ENCODE measurements at places on chromosomes 3 and 15.

DNA sequence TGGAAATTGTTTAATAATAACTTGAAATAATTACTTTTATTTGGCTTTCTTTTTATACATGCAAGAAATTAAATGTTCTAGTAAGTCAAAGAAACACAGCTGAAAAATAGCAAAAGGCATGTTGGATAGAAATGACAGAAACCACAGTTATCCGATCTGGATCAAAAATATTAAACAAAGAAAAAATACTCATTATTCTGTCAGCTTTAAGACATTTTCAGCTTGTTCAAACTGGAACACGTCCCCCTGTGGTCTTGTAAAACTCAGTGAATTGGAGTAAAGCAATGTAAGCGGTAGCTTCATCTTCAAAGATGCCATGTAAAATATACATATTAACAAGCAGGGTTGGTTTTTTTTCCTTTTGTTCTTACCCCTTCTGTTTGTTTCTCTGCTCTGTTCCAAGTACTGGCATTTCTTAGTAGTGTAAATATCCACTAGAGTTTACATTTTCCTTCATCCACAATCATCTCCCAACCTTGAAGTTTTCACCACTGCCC lies 223.4 kb downstream of the IGSF11 start:
- no peak for DNase-seq

DNA sequence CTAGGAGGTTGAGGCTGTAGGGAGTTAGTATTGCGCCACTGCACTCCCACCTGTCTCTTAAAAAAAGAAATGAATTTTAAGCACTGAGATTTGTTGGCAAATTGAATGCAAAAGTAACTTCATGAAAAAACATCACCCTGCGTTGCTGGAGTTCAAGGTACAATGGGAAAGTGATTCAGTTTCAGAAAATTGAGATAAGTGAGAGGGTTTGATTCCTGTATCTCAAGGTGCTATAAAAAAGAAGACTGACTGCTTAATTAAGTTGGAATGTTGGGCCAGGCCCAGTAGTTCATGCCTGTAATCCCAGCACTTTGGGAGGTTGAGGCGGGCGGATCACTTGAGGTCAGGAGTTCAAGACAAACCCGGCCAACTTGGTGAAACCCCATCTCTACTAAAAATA lies 39.1 kb downstream of the IQGAP1 start:
- DNase-seq, result no peak

GRCh38 chr3:192899540-192899982 lies 18.1 kb downstream of the MB21D2 start:
- DNase-seq, result no peak

- DNase-seq, result no peak
Measured at GRCh38 chr3:87209111-87209510, 18.0 kb upstream of the CHMP2B start.

- no peak for DNase-seq
Measured at GRCh38 chr15:83947156-83947555, 288.4 kb upstream of the GOLGA6L4 start.

DNA sequence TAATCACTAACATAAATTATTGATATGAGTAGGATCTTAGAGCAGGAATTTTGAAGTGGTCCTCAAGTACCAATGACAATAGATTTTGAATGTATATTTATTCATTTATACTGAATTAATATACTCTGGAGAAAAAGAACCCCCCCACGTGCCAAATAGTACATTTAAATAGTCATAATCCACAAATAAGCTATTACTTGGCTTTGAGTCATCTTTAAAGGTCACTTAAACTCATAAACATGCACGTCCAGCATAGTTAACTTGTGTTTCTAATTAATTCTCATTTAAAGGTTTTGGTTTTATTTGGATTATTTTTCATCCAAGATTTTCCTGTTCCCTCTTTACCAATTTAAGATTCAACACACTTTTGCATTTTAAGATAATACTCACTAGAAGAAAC lies 35.1 kb downstream of the FGF7 start:
- no peak for DNase-seq

DNA sequence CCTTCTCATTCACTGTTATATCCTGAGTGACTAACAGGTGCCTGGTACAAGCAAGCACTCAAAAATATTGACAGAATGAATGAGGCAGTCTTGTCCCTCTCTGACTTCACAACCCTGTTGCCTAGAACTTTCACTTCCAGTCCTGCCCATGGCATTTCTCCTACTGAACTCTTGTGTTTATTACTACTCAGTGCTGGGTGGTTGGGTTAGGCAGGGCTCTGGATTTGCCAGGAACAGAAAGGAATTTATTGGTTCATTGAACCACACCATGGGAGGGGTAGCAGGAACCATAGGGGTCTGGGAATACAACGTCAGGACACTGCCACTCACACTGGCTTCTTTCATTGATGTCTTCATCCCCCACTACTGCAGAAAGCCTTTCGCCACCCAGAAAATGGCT lies 41.9 kb upstream of the SEMA4B start:
- DNase-seq, result no peak

GRCh38 chr15:29799859-29800258 lies 22.4 kb downstream of the TJP1 start:
- DNase-seq, result no peak

DNA sequence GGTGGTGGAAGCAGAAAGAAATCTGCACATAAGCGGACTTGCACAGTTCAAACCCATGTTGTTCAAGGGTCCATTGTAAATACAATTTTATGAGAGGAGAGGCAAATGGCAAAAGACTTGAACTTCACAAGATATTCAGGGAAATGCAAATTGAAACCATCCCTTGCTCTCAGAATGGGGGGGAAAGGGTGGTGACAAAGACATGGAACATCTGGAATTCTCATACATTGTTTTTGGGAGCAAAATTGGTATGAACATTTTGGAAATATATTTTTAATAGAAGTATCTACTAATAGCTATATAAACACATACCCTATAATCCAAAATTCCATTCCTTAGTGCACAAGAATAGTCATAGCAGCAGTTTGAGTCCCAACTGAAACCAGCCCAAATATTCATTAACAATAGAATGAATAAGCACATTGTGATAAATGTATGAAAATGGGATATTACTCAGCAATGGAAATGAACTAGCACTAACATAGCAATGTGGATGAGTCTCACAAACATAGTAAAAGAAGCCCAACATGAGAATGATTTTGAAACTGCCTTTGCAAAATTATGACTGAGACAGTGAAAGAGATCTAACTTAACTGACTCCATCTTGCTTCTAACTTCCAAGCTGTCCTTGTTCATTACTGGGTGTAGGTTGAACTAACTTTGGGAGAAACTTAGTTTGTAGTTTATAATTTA lies 77.2 kb downstream of the CD200R1L start:
- DNase-seq, result no peak

Measured in GDM1 (cell line).